H7 (cell line): ENCODE measurements at places on chromosomes 16 and 17.

DNA sequence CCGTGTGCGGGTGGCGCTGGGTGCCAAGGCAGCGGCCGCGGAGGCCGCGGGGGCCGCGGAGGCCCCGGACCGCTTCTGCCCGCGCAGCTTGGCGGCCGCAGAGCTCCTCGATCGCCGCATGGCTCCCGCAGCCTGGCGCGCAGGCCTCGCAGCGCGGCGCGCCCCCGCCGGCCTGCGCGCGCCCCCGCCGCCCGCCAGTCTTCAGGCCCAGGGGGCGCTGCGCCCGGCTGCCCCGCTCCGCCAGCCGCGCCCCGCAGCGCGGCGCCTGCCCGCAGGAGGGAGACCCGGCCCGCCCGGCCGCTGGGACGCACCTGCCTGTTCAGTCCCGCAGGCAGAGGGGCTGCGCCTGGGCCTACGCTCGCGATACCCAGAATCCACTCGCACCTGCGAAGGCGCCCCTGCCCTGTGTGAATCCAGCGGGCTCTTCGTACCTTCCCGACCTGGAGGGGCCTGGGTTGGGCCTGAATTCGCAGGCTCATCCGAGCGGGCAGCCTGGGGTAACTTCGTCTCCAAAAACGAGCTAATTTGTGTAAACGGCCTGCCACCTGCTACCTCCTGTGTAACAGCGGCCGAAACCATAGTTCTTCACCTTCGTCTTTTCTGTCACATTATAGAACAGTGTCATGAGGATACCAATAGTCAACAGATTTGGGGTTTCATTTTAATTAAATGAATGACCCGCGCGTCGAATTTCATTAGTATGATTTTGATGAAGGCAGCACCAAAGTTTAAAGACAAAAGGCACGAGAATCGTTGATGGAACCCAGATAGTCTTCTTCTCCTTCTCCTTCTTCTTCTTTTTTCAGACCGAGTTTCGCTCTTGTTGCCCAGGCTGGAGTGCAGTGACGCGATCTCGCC is at the start of gene CENPV:
Gene CENPV, minus strand, starts transcription at position 153 of the 858 bp plus-strand sequence. Its CDS starts 33 bp downstream, at position 120.
- peak; percentile 98 for DNase-seq

DNA sequence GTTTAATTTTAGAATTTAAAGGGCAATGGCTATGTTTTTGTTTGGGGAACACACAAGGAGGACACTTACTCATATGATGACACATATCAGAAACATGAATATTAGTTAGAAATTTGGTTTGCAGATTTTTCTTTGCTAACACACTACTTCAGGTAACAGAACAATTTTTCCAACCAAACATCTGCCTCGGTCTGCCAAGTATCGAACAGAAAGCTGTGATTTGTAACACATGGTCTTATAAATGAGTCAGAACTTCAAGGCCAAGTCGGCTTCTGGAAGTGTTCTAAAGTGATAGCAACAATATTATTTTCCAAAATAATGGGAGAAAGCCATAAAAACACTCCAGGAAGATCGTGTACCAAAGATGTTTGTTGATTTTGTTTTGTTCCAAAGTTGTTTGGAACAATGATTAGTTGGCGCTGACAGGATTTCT is 75.9 kb upstream of the PMFBP1 start:
- no peak for DNase-seq

DNA sequence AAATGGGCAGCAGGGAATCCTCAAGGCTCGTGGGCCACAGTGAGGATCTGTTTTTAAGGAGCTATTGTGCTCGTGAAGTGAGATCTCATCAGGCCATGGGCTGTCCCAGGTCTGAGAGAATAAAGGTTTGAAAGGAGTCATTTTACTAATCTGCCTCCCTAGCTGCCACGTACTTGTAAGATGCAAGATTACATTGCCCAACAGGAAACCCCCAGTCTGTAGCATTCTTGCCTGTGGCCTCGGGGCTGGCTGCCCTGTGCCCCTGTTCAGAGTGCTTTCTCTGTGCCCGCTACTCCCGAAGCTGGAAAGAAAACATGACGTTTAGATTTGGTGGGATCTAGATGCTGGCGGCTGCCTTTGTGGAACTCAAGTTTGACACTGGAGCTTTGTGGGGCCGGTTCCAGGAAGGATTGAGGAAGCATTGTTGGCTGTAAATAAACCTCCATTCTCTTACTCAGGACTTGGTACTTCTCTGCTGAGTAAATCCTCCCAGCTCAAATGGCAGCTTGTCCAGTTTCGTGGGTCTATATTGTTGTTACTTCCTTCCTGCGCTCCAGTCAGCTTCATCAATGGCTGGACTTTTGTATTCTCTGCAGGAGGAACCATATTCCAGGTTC is 21.2 kb downstream of the SAP30BP start:
- no peak for DNase-seq

GRCh38 chr17:17168401-17168800 is 37.7 kb downstream of the PLD6 start:
- peak; percentile 64 for DNase-seq

- peak; percentile 80 for DNase-seq
Observed at GRCh38 chr17:31559584-31560501, 168.4 kb downstream of the RAB11FIP4 start.

DNA sequence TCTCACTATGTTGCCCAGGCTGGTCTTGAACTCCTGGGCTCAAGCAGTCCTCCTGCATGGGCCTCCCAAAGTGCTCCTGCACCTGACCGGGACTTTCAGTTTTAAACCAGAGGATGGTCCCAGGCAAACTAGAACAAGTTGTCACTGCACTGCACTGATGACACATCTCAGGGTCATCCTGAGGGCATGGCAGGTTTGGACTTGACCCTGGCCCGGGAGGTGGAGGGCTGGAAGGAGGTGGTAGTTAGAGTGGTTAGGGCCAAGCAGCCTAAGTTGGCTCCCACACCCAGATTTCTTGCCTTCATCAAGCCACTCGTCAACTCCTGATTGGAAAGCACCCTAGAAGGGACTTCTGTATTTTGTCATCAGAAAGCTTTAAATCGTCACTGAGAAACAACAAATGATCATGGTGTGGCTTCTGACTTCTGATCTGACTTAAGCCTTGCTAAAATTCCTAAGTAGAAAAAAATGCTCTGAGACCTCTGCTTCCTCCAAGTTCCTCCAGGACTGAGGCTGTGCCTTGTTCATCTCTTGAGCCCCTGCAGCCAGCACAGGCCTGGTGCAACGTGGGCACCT is 43.5 kb downstream of the EMP2 start:
- no peak for DNase-seq

GRCh38 chr17:44642834-44643233 is 13.4 kb upstream of the MEIOC start:
- DNase-seq = no peak

DNA sequence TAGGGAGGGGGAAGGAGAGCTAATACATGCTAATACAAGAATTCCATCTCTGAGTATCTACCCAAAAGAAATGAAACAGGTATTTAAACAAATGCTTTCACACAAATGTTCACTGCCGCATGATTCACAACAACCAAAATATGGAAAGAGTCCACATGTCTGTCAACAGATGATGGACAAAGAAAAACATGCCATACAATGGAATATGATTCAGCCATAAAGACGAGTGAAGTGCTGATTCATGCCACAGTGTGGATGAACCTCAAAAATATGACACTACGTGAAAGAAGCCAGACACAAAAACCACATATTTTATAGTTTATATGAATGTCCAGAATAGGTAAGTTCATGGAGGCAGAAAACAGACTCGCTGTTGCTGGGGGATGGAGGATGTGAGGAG is 321.4 kb downstream of the FOXL1 start:
- DNase-seq = no peak

- peak; percentile 90 for DNase-seq
Observed at GRCh38 chr17:77400445-77400870, 259.7 kb downstream of the SEC14L1 start.

- DNase-seq = peak; percentile 16
Observed at GRCh38 chr17:71334048-71334751, 786.6 kb upstream of the SOX9 start.

GRCh38 chr16:2143878-2144485 is 4.4 kb upstream of the RAB26 start:
- no peak for DNase-seq
